Adipocyte (in vitro differentiated cells): ENCODE measurements at places on chromosomes 11 and 22.
A peak's percentile ranks its signal among the peaks of the same experiment; 100 is the strongest.

DNA sequence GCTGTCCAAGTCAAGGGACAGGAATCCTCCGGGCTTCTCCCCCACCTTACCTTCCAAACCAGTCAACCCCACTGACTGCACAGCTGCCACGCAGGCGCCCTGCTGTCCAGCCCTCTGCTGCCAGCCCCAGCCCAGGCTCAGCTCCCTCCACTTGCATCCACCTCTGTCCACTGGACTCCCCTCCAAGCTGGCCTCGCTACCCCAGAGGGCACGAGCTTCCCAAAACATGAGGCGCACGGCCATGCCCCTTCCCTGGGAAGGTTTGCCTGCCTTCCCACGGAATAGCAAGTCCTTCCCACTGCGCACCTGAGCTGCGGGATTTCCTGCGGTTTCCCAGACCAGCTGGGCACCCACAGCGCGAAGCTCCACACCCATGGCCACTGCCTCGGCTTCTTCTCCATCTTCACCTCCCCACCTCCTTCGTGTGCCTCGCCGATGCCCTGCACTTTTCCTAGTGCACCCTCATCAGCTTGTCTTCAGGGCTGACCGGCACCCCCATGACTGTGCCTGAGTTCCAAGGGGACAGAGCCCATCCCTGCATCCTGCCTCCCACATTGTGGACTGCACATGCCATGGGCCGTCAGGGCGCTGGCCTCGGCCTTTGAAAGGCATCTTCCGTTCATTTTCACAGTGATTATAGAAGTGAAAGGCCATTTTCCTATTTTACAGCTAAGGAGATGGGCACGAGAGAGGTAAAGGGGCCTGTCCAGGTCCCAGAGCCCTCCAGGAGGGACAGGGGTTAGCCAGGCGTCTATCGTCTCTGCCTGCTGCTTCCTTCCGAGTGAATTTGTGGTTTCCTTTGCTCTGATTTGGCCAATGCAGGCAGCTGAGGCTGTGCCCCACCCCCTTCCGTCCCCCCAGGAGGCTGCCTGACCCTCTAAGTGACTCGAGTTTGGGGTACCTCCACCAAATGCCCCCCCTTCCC is 16.4 kb downstream of the IFITM10 start:
- DNase-seq: no peak

DNA sequence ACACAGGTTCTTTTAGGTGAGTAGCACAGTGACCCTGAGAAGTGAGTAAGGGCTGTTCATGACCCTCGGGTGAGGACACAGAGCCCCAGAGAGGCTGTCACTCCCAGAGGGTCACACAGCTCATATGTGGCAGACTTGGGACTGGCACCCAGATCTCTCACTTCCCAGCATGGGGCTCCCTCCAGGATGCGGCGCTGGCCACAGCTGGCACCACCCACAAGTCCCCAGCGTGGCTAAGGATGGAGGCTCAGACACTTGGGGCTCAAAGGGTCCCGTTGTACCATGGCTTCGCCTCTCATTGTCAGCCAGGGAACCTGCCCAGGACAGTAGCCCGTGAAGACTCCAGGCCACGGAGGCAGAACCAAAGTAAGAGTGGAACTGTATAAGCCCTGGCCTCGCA is 6.0 kb upstream of the SHISAL1 start:
- no peak for DNase-seq

GRCh38 chr22:29152045-29152953 is 53.4 kb upstream of the EMID1 start:
- DNase-seq: no peak

- peak; percentile 85 for DNase-seq
These were observed 2.1 kb downstream of the LPXN start for GRCh38 chr11:58573451-58574104.

- no peak for DNase-seq
These were observed 70.4 kb upstream of the FGF3 start for GRCh38 chr11:69889400-69890318.
